ENCODE measurements at places on chromosomes 11 and 22.
A peak's percentile ranks its signal among the peaks of the same experiment; 100 is the strongest.

DNA sequence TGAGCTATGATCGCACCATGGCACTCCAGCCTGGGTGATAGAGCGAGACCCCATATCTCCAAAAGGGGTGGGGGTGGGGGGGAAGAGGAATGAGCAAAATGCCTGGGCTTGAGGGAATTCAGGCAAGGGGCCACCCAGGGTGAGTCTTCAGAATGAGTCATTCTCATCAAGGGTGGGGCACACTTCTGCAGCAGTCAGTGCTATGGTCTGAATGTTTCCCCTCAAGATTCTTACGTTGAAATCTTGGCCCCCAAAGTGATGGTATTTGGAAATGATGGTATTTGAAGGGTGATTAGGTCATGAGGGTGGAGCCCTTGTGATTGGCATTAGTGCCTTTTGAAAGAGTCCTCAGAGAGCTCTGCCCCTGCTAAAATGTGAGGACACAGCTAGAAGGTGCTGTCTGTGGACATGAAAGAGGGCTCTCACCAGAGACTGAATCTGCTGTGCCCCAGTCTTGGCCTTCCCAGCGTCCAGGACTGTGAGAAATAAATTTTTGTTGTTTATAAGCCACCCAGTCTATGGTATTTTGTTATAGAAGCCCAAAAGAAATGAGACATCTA is 86.4 kb upstream of the THY1 start:
- DNase-seq, result no peak

GRCh38 chr11:46346886-46347636 is at the start of gene DGKZ:
Gene DGKZ, plus strand, starts transcription at chr11:46347463. Its CDS starts 197 bp downstream, at chr11:46347660.
- DNase-seq, result peak; percentile 91

- peak; percentile 80 for DNase-seq
Observed at GRCh38 chr11:75140269-75141138, 10.4 kb upstream of the SLCO2B1 start.

- no peak for DNase-seq
Observed at GRCh38 chr11:123800036-123800435, 6.1 kb downstream of the OR6M1 start.

GRCh38 chr11:79174045-79175008 is 266.5 kb downstream of the TENM4 start:
- no peak for DNase-seq

DNA sequence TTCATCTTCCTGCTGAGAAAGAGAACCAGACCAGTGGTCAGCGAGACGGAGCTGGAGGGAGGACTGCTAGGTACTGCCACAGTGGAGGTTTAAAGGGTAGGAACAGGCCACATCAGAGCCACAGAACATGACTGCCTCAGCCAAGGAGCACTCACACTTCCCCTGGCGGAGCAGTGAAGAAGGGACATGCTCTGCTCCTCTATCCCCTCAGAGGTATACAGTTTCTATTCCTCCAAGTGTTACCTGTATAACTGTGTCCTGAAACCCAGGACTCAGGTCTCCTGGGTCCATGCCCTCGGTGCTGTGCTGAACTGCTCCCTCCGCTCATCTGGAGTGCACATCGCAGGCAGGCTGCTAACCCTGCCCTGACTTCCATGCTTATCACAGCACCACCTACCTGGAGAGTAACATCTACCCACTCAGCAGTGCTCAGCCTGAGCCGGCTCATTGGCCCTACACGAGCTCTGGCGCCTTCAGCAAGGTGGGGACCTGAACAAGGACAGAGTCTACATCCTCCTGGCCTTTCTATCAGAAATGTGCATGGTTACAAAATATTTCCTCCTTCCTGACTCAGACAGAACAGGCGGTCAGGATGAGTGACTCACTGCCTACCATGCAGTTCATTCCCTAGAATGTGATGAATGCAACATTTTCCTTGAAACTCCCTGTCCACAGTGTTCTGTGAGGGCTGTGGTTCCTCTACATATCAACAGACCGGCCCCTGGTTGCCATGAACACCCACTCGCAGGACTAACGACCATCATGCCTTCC is 52.9 kb downstream of the C11orf58 start:
- no peak for DNase-seq

GRCh38 chr11:38345286-38345685 is 1747.2 kb upstream of the RAG2 start:
- no peak for DNase-seq

- no peak for DNase-seq
Observed at GRCh38 chr11:68650801-68651200, 33.5 kb upstream of the GAL start.

- no peak for DNase-seq
Observed at GRCh38 chr11:73330569-73331093, 22.6 kb downstream of the ARHGEF17 start.

DNA sequence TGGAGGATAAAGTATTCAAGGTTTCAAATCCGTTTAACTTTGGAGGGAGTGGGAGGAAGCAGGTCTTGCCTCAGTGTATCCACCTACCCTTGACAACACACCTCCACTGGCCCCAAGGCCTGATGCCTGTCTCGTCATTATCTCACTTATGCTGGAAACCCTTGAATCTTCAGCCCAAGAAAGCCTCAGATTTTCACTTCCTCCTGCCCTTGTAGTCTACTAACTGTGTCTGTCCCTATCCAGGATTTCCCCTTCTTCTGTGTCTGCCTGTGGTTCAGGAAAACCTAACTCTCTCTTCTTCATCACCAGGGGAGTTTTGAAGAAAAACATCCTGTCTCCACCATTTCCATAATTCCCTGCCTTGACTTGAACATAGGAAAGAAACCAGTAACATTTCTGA is 56.1 kb downstream of the SYT9 start:
- no peak for DNase-seq

DNA sequence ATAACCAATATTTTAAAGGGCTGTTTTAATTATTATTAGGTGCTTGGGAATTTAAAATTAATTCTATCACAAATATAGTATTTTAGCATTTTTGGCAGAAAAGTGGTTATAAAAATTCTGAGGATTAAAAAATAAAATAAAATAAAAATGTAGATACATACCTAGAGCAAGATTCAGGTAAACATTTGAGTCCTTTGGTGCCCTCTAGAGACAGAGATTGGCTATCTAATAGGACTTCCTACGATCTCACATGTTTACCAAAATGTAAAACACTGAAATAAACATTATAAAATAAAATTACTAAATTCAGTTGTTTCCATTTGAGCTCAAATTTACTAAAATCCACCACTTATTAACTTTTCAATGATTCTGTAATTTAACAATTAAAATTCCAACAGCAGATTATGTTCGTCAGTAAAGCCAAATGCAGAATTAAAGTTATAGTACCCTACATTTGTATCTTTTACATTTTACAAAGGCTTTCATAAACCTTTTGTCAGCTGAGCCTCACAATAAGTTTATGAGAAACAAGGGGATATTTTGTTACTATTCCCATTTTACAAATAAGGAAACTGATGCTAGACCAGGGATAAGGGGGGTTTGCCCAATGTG is 27.7 kb downstream of the SLC36A4 start:
- no peak for DNase-seq

GRCh38 chr11:76186776-76187279 is 19.5 kb downstream of the WNT11 start:
- no peak for DNase-seq

- DNase-seq, result no peak
Observed at GRCh38 chr11:119937412-119937811, 200.5 kb downstream of the TRIM29 start.

GRCh38 chr11:21148376-21148775 is 479.0 kb downstream of the NELL1 start:
- DNase-seq, result no peak

DNA sequence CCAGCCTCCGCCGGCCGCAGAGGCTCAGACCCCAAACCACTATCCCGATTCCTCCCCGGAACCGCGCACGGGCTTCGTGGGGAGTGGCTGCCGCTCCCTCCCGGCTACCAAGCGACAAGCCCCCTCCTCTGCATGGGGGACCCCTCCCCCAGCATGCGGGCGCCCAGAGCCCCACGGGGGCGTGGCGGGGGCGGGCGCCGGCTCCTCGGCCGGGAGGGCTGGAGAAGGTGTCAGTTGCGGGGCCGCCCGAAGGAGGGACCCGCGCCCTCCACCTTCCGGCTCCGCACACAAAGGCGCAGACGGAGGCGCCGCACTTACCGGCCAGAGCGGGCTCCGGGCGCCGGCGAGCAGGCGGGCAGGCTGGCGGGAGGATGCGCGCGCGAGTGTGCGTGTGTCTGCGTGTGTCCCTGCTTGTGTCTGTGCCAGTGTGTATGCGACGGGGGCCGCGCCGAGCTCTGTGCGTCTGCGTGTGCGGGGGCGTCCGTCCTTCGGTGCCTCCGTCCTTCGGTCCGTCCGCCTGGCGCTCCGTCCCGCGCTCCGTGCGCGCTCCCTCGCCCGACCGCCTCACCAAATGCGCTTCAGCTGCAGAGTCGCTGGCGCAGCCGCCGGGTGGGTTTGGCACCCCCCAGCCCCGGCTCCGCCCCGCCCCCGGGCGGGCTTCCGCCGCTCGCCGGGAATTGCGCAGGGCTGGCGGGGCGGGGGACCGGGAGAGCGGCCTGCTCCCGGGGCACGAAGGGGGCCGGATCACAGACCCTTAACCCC is at the start of gene PTPN5:
Gene PTPN5, minus strand, starts transcription at position 592 of the 762 bp plus-strand sequence. CDS start 19,840 bp downstream, outside the sequence.
- DNase-seq, result no peak

DNA sequence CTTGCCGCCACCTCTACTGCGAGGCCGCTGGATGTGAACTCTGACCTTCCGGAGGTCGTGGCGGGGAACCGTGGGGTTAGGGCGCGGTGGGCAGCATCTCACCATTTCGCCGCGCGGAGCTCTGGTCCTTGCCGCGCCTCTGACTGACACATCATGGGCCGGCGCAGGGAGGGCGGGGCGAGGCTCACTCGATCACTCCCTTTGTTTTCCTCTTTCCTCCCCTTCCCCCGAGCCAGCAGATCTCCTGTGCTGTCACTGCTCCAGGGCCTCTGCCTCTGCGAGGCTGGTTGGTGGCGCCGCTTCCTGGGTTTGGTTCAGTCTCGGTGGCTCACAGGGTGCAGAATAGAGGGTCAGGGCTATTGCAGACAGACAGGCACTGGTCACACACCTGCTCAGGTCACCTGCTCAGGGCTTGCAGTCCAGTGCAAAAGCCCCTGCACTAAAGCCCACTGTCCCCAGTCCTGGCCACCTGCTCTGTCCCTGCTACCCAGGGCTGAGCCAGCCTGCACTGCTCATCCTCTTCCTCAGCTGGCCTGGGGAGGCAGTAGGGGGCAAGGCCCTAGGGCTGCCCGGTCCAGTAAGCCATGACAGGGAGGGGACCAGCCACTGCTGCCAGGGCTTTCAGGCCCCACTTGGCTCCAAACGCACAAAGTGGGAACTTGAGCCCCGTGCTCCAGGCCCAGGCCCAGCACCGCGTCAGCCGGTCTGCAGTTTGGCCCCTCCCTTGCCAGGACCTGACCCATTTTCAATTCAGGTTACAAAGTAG is 36.2 kb downstream of the PISD start:
- no peak for DNase-seq

- DNase-seq, result no peak
Observed at GRCh38 chr11:79226126-79226525, 214.7 kb downstream of the TENM4 start.

GRCh38 chr22:37282385-37282677 is at the start of gene CYTH4:
Gene CYTH4, plus strand, starts transcription at chr22:37282508. Its CDS starts 62 bp downstream, at chr22:37282570.
- DNase-seq, result peak; percentile 84

GRCh38 chr11:46200537-46201281 is 76.8 kb upstream of the CREB3L1 start:
- DNase-seq, result no peak

GRCh38 chr22:44450503-44450902 is 47.5 kb downstream of the RTL6 start:
- no peak for DNase-seq

- no peak for DNase-seq
Observed at GRCh38 chr11:85705800-85706199, 19.8 kb upstream of the CCDC89 start.

- no peak for DNase-seq
Observed at GRCh38 chr22:27206374-27207133, 549.2 kb downstream of the MIAT start.

- no peak for DNase-seq
Observed at GRCh38 chr22:44383652-44384562, 71.2 kb upstream of the SHISAL1 start.

GRCh38 chr11:45724153-45724552 is 58.7 kb upstream of the CHST1 start:
- DNase-seq, result no peak

- no peak for DNase-seq
Observed at GRCh38 chr11:101862391-101863233, 52.2 kb upstream of the CEP126 start.

- no peak for DNase-seq
Observed at GRCh38 chr11:82004537-82005213, 729.0 kb downstream of the FAM181B start.

GRCh38 chr11:61781585-61781984 is 10.8 kb downstream of the TMEM258 start:
- DNase-seq, result no peak

GRCh38 chr22:47125603-47126002 is 363.2 kb downstream of the TBC1D22A start:
- no peak for DNase-seq

GRCh38 chr11:119018074-119018938 is at the start of the genes RPS25 and TRAPPC4:
Gene RPS25, minus strand, starts transcription at chr11:119018343. Its CDS starts 59 bp downstream, at chr11:119018284.
Gene TRAPPC4, plus strand, starts transcription at chr11:119018766. Its CDS starts 30 bp downstream, at chr11:119018796.
- DNase-seq, result peak; percentile 96

DNA sequence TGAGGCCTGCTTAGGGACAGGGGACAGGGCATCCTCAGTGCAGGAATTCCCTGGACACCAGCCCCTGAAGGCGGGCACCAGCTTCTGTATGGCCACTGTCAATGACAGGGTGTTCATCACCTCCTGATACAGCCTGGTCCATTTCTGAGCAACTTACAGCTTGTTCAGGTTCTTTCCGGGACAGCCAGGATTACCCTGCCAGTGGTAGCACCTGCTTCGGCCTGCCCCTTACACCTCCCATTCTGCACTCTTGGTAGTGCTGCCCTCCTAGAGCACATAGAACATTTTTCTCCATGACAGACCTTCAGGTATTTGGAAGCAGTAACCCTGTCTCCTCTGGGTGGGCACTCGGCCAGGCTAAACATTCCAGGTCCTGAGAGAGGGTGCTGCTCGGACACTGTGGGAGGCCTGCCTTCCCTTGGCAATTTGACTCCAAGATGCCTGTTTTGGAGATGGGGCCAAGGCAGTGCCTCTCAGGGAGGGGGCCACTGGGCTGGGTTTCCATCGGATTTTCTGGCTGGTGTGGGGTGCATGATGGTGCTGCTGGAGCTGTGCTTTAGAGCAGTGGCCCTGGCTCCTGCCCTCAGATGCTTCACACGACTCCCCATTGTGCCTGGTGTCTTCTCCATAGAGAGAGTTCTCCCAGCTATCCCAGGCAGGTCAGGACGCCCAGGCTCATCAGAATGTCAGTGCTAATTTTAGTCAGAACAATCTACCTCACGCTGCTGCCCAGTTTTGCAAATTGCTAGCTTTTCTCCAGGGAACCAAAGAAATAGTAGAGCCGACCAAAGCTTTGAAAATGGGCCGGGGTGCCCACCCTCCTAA is 1.2 kb downstream of the GAL3ST3 start:
- no peak for DNase-seq

GRCh38 chr11:18393581-18394274 is 635 bp upstream of the LDHA start:
- no peak for DNase-seq

DNA sequence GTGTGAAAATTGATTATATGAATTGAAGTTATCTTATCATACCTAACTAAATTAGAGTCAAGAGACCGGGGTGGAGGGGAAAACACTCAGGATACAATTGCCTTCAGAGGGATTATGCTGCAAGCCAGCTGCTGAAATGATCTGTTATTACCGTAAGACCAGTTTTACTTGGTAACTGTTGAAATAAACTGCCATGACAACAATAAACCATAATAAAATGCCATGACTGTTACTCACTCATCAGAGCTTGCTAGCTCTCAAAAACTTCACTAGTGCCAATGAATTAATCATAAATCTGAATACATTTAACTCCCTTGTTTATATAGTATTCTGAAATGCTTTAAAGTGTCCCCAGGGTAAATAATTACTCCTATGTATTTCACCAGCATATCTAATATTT is 68.2 kb downstream of the CASP12 start:
- no peak for DNase-seq
